ENCODE measurements at places on chromosomes 6 and 20. TPM values are rescaled to one million over a fixed set of nuclear protein-coding genes. Genes with fewer than 3 reads are reported as not detected.

GRCh38 chr20:54479138-54479906, 3.9 kb downstream of the DOK5 start:
- no peak for DNase-seq

ERGIC3 gene
- total RNA-seq, result 312 TPM

FNDC11 gene
- 0.44 TPM for total RNA-seq

NT5DC1 gene
- 13.9 TPM for total RNA-seq

DNA sequence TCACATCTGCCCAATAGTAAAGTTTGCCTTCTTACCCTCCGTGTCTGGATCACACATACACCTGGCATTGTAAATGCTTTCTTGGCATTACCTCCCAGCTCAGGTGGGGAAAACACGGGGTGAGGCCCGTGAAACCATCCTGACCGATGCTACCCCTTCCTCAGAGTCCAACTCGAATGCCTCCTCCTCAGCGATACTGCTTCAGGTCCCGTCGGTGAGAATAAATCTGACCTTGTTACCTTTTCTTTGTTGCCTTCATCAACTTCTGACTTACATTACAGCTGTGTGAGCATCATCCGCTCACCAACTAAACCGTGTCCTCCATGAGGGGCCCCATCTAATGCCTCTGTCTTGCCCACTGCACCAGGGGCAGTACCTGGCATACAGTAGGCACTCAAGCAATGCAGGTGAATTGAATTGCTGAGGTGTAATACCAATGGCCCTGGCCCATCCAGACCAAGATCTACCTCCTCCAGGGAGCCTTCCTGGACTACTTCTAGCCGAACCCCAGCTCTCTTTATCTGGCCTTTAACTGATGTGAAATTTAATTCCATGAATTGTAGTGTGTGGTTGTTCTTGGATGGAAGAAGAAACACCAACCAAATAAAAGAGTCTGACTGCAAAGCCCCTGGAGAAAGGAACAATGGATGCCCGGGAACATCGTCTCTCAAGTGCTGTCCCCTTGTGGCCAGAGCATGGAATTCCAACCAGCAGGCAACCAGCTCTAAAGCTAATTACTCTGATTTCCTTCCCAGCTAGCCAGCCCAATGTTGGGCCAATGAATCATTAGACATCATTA, 141.5 kb downstream of the ANKRD60 start:
- DNase-seq, result peak; percentile 29

CYB5R4 gene
- 22.0 TPM for total RNA-seq

DNA sequence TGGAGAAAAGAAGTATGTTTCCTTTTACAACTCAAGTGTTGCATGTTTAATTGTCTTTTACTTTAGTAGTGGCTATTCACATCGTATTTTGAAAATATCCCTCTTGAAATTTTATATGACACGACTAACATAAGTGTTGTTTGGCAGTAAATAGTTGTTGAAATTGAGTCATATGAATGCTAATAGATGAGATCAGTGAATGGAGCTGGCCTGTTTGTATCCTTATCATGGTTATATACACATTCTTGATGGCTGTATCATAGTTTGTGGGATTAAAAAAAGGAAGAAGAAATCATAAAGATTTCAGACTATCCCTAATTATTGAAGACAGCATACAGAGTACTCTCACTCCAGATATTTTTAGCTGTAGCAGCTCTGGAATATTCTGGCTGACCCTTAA, 8.2 kb upstream of the RAE1 start:
- DNase-seq, result no peak

Measured in adrenal gland (tissue), 19 donors.